ENCODE measurements at places on chromosomes 6 and 20.
A peak's percentile ranks its signal among the peaks of the same experiment; 100 is the strongest.

DNA sequence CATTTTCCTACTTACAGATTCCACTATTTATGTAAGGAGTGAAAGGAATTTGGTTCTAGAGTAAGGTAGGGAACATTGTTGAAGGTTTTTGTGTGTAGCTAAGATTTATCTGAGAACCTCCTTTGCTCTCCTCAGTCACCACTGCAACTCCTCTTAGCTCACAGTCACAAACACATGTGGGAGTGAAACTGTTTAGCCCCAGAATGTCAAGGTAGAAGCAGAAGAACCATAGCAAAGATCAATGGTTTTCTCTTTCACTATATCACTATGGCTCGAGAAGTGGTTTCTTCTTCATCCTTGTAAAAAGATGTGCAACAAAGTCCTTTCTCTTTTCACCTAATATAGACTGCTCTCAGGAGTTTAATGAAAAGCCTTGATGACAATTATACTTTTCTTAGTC is 6.5 kb upstream of the DEFB112 start:
- no peak for DNase-seq

DNA sequence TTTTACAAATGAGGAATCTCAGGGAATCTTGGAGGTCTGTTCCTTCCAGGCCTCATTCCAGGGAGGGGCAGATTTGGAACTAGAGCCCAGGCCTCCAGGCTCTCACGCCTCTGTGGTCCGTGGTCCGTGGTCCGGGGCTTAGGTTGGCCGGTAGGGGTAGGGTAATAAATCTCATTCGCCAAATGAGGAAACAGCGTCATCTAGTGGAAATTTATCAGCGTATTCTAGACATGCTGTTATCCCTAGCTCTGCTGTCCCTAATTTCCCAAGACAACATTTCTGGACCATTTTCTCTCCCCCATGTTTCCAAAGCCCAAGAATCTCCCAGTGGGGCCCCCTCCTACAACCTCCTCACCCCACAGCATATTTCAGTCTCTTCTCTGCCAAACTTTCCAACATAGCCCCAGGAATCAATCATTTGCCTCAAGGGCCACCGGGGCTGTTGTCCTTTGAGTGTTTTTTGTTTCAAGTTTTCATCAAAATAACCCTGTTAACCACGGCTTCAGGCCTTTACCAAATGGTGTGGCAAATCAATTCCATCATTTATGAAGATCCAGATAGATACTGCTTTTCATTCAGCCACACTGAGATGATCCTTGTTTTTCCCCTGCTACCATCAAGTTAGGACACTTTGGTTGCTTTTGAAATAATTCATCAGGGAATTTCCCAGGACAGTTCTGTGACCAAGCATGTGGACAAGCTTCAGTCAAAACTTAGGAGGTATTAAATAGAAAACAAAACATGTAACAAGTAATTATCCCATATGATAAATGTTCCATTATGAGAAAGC is 126.8 kb downstream of the ALDH8A1 start:
- peak; percentile 75 for DNase-seq

DNA sequence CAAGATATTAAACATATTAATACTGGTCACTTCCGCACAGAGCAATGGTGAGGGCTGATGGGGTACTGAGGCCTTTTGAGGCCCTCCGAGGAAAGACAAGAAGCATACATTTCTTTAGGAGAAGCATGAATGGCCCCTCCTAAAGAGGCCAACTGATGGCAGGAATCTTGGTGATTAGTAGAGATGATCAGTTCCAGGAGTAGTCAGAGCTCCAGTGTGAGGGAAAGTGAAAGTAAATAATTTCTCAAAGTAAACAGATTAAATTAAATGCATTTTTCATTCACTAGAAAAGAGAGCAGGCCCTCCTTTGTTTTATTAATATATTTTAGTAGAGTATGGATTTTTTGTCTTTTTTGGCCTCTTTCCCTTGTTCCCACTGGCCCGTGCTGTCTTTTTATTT is 38.2 kb downstream of the NOX3 start:
- DNase-seq = no peak

DNA sequence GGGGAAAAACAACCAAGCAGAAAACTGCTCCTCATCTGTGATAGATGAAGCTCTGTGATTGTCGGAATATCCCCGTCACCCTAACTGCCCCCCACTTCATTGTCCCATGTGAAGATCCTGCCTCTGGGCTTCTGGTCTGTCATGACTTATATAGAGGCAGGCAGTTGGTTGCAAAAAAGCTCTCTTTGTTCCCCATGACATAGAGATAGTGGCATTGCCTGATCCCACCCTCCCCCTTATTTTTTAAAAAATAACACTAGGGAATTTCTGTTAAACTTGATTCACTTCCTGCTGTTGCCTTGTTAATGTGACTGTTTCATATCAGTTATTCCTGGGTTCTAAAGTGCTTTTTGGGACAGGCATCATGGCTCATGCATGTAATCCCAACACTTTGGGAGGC is 203.1 kb downstream of the JARID2 start:
- no peak for DNase-seq

DNA sequence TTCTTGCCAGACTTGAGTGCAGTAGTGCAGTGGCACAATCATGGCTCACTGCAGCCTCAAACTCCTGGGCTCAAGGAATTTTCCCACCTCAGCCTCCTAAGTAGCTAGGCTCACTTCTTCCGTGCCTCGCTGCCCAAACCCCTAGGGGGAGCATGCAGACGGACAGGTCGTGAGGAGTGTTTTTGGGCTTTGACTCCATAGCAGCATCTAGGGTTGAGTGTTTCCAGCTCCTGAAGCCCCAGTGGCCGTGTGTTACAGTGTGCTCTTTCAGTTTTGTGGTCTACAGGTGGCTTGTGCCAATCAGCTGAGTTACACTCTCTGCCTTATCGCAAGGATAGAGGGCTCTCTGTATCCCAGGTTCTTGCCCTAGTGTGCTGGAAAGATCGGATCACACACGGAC is 33.4 kb downstream of the NCOA3 start:
- no peak for DNase-seq

- DNase-seq = no peak
These were observed 35.2 kb downstream of the NTSR1 start for GRCh38 chr20:62743777-62744317.

GRCh38 chr20:50560867-50561266 is 50.7 kb downstream of the PTPN1 start:
- no peak for DNase-seq

GRCh38 chr20:58246346-58246745 is 17.9 kb upstream of the ANKRD60 start:
- DNase-seq = no peak

DNA sequence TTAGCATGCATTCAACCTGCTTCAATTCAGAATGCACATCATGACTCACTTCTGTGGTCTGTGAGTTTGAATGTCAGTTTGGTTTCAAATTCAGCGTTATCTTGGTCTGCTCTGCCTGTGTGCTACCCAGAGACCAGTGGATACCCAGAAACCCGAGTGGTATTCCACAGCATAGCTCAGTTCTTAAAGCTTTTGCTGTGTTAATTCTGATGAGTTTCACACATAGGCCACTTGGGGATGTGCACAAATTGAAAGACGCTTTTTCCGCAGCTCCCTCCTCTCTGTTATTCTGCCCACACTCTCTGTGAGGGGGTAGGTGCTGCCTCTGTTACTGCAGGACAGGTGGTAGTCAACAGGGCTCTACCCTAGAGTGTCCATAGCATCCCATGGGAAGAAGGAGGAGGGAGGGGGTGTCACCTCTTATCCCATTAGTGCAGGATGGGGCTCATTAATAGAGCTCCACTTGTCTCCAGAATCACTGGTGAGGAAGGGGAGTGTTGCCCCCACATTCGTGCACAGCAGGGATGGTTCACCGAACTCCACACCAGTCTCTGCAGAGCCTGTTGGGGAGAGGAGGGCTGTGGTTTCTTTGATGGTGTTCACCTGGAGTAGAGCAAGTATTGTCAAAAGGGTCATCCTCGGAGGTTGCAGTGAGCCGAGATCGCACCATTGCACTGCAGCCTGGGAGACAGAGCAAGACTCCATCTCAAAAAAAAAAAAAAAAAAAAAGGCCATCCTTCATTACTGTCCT is 29.2 kb upstream of the SDCBP2 start:
- DNase-seq = no peak

GRCh38 chr20:62539198-62540045 is 63.6 kb upstream of the GATA5 start:
- DNase-seq = no peak

GRCh38 chr20:33647603-33648395 is 14.3 kb upstream of the C20orf144 start:
- no peak for DNase-seq

GRCh38 chr20:11851646-11852045 is 66.0 kb upstream of the BTBD3 start:
- DNase-seq = no peak

DNA sequence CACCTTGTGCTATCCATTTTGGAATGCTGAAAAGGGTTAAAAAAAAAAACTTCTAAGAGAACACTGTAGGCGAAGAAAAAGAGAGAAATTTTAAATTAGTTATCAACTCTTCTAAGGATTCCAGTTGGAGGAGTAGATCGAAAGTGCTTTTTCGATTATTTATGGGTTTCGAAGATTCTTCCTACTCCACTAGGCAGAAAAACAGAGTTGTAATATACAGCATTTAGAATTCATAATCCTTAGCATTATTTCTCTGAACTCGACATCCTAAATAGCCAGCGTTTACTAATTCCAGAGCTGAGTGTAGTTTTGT is 817 bp upstream of the RNF217 start:
- no peak for DNase-seq

DNA sequence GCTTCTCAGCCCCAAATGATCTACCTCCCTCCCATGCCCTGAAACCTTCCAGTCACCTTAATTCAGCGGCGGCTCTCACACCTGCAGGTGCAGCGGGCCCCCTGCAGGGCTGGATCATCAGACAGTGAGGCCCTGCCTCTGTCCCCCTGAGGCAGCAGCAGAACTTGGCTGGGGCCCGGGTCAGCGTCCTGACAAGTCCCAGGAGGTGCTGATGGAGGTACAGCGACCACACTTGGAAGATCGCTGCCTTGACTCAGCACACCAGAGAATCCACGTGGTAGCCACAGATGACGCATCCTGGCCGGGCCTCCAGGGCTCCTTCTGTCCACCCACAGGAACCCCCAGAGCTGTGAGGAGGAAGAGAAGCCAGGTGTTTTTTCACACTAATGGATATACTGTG is 116.4 kb upstream of the THBS2 start:
- DNase-seq = no peak

- peak; percentile 77 for DNase-seq
These were observed 4.1 kb upstream of the ZNF512B start for GRCh38 chr20:63973636-63974401.

DNA sequence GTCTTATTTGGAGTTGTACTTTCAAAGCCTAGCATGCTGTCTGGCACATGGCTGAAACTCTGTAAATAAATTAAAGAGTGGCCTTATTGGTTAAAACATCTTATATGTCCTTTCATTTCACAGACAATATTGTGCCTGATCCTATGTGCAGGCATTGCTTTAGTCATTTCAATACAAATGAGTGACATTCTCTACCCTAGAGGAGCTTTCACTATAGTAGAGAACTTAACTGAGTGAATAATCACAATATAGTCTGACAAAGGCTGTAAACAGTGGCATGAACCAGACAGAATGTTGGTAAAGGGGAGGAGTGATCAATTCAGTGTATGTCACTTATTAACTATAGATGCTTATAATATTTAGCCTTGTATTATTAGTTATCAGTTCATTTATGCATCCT is 481.8 kb downstream of the TFAP2B start:
- DNase-seq = no peak

GRCh38 chr6:42255050-42255449 is 37.4 kb upstream of the MRPS10 start:
- no peak for DNase-seq

DNA sequence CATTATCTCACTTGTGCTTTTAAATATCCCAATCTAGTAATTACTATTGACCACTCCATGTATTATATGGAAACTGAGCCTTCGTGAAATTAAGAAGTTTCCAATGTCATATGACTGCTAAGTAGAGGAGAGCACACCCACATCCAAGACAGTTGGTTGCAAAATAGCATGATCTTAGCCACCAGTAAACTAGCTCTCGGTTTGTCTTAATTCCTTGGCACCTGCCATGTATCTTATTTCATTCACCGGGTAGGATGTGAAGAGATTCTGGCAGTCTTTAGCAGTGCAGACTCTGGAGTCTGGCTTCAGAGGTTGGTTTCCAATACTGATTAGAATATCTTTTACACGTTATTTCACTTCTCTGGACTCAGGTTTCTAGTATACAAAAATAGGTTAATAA is 270.3 kb downstream of the LAMA2 start:
- no peak for DNase-seq

- no peak for DNase-seq
These were observed 34.4 kb downstream of the TENT5A start for GRCh38 chr6:81718126-81718525.

DNA sequence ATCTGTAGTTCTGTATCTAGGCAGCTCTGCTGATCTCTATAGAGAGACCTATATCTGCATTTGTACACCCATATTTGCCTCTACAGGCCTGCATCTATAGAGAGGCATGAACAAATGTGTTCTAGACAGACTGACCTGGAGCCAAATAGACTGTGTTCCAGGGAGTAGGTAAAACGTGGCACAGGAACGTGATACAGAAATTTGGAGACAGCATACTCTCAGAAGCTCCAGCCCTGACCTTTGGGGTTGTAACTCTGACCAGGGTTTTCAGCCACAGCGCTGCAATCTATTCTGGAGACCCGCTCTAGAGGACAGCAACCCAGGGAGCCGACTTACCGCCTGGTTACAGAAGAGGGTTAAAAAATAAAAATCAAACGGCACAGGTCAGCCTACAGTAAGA is 983 bp downstream of the RBBP9 start:
- DNase-seq = no peak

- DNase-seq = no peak
These were observed 49.4 kb downstream of the PYGB start for GRCh38 chr20:25297141-25297905.

DNA sequence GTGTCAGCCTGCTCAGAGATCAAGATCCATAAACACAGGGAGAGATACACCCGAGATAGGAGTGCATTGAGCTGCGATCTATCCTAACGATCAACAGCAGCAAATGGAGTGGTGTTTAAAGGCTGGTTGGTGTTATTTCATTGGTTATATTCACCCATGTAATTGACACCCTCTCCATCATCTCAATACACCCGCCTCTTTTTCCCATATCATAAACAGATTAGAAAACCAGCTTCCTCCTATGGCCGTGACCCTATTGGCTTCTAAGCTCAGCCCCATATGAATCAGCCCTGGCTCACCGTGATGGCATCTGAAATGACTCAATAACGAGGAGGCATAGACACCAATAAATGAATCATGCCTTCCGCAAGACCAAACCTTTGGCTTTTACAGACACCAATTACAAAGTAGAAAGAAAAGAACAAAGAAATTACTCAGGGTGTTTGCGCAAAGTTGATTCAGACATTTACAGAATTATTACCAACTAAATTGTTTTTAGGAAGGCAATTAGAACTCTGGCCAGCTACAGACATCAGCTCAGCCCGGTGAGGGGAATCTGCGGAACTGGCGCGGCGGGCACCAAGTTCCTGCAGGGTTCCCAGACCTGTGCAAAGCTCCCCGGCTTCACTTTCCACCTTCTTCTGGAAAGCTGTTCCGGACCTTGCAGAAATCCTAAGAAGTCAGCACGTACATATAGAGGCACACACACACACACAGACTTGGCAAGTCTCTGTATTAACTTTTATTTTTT is 11.5 kb downstream of the PMEPA1 start:
- no peak for DNase-seq

- DNase-seq = no peak
These were observed 50.5 kb upstream of the LRRC1 start for GRCh38 chr6:53744321-53744720.

- no peak for DNase-seq
These were observed 220.0 kb upstream of the THBS2 start for GRCh38 chr6:169473663-169474062.

GRCh38 chr6:43702171-43702533 is 14.6 kb upstream of the MRPS18A start:
- DNase-seq = no peak
